PC-3 (cell line): ENCODE measurements at places on chromosomes 3 and 15. TPM values are rescaled to one million over a fixed set of nuclear protein-coding genes. Genes with fewer than 3 reads are reported as not detected.
A peak's percentile ranks its signal among the peaks of the same experiment; 100 is the strongest.

The ZPLD1 gene
- 0.15 TPM in 1 of 2 replicates, not detected in the other for total RNA-seq

The EAF2 gene
- 2.8 and 8.6 TPM in 2 replicates for total RNA-seq

The LOXL1 gene
- total RNA-seq: 224 and 249 TPM in 2 replicates

The STX19 gene
- not detected in 2 replicates for total RNA-seq

GRCh38 chr3:149424918-149425317 lies 47.5 kb upstream of the TM4SF1 start:
- no peak for DNase-seq

DNA sequence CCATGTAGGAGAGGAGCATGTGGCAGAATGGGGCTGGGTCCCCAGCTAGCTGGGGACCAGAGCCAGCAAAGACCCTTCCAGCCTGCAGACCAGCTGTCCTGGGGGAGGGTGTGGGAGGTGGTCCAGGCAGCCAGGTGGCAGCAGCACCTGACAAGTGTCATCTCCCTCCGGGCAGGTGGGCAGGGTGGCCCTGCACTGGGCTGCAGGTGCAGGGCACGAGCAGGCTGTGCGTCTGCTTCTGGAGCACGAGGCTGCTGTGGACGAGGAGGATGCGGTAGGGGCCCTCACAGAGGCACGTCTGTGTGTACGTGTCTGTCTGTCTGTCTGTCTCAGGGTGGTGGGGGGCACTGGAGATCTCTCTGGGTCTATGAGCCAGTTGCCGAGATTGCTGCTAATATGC lies 5.5 kb downstream of the ANKDD1A start:
- no peak for DNase-seq

- DNase-seq: no peak
Observed at GRCh38 chr15:60612400-60613048, 133.6 kb upstream of the ICE2 start.

DNA sequence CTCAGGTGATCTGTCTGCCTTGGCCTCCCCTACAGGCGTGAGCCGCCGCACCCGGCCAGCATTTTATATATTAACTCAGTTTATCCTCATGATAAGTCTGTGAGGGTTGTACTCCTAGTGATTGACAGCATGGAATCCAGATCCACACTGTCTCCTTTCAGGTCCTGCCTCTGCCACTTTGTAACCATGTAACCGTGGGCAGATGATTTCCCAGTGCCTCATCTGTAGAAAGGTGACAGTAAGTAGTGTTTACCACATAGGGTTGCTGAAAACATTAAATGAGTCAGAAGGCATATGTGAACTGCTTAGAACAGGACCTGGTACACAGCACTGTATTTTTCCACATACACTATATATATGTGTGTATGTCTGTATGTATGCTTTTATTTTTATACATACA lies 2.4 kb downstream of the FYTTD1 start:
- no peak for DNase-seq

- no peak for DNase-seq
Observed at GRCh38 chr3:175288621-175289020, 429.5 kb downstream of the NAALADL2 start.

- DNase-seq: peak; percentile 33
Observed at GRCh38 chr3:55480911-55481743, 6.0 kb downstream of the WNT5A start.

- no peak for DNase-seq
Observed at GRCh38 chr15:55902981-55903380, 90.4 kb downstream of the NEDD4 start.

GRCh38 chr3:133948131-133948810 lies 52.6 kb upstream of the RAB6B start:
- DNase-seq: no peak

DNA sequence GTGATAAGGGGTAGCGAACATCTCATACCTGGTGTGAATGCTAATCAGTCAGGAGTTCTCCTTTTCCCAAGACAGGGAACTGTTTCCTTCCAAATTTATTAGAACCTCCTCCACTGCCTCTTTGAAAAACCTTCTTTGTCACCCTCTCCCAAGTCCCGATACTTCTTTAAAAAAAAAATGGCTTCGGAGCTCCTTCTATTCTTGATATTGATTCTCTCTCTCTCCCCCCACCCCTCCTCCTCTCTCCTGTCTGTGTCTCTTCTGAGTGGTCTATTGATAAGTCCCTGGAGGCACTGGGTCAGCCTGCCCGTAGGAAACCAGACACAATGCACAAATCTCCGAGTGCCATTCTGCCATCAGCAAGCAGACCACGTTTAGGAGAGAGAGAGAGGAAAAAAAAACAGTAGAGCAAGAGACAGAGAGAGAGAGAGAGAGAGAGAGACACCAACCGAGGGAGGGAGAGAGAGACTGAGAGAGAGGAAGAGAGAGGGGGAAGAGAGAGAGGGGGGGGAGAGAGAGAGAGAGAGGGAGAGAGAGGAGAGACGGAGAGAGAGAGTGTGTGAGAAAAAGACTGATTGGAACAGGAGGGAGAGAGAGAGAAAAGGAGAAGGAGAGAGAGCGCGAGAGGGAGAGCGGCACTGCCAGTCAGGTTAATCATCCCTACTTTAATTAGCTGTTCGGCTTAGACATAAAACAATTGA lies 160.9 kb downstream of the TIGIT start:
- DNase-seq: no peak

- no peak for DNase-seq
Observed at GRCh38 chr3:106256249-106256957, 387.6 kb upstream of the CBLB start.

- DNase-seq: peak; percentile 73
Observed at GRCh38 chr3:23877329-23877980, 39.3 kb downstream of the NKIRAS1 start.
